ENCODE measurements at places on chromosomes 2 and 18.
A peak's percentile ranks its signal among the peaks of the same experiment; 100 is the strongest.

DNA sequence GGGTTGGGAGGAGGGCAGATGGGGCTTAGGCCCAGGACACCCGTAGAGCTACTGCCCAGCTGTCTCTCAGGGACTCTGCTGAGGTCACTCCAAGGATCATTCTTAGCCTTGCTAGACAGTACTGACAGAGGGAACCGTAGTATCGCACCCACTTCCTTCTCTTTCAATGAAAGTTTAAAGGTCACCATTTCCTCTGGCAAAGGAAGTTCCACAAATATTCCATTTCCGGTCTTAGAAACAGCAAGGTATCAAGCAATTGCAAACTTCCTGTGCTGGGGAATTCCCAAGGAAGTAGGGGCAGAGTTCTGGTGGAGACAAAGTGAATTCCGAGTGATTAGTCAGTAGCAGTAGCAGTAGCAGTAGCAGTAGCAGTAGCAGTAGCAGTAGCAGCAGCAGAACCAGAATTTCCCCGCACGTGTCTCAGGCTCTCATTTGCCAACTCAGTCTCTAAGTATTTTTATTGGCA lies 24.7 kb downstream of the IL1B start:
- no peak for DNase-seq

DNA sequence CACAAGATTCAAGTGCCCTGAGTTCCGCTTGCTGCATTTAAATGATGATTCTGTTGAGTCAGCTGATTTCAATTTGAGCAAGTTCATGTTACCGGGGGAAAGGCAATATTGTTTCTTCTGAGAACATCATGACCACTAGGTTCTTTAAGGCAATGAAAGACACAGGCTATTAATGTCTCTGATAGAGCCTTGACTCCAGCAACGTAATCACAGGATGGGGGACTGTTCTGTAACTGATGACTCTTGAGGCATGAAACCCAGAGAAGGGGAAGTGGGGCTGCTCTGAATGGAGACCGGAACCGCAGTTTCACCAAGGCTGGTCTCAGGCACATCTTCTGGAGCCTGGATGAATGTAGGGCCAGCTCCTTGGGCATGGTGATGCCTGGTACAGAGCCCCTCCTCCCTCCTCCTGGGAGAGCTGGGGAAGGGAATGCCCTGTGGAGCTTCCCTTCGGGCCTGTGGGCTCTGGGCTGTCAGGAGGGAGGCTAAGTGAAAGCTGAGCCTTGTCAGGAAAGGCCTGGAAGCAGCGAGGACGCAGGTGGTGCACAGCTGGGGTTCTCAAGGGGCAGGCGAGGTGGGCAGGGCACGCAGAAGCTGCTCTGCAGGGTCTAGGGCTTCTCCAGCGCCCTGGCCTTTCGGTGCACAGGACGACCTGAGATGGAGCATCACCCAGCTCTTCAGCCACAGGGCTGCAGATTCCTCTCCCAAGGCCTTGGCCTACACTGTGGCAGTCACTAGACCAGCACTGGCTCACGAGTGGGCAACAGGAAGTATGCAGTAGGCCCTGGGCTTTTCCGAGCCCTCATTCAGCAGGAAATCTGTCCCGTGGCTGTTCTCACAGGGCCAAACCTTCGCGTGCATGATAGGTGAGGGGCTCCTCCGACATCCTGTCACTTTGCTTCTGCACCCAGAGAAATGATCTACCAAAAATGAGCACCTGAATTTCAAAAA lies 36.6 kb upstream of the PRLH start:
- DNase-seq, result no peak

DNA sequence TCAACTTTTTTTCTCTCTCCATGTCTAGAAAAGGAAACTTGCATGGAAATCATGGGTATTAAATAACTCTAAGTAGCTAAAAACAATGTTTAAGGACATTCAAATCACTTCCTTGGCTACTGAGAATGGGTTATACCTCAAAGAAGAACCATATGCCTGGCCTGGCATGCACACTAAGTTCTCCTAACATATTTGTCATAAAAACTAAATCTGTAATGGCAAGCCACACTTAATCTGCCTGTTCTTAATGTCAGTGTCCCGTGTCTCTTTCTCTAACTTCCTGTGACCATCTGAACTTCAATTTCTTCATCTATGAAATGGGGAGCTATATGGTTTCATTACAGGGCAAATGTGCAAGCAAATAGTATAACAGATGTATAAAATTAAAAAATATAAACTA lies 11.1 kb downstream of the PDE1A start:
- DNase-seq, result no peak

DNA sequence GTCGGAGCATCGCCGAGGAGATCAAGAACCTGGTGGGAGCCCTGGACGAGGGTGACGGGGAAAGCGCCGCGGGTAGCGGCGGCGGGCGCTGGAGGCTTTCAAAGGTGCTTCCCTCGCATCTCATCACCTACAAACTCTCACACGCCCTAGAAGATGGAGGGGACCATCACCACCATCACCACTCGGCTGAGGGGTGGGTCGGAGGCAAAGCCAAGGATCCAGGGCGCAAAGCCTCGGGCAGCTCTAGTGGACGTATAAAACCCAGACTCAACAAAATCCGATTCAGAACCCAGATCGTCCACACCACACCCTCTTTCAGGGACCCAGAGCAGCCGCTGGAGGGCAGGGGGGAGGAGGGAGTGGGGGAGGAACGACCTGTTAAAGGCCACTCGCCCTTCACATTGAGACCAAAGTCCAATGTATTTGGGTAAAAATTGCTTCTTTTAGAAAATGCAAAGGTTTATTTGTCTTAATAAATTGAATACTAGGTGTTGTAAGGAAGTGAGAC lies 1.5 kb downstream of the SOWAHC start:
- DNase-seq, result no peak

DNA sequence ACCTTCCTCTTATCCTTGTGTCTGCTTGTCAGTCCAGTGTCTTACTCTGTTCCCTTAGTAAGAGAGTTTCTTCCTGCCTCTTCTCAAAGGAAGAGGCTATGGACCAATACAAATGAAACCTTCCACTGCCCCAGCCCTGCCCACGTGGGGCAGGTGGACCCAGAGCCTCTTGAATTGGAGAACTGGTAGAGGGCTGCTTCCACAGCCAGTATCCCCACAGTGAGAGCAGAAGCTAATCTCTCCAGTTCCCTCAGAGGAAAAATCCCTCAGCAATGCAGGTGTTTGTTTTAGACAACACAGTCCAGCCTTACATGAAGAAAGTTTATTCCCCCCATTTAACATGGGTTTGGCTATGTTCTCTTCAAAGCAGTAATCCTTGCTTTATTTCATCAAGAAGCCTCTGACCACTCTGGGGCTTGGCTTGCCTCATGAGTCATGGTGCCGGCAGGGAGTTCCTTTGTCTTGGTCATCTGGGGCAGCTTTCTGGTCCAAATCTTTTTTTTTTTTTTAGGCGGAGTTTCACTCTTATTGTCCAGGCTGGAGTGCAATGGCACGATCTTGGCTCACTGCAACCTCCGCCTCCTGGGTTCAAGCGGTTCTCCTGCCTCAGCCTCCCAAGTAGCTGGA lies 6.5 kb upstream of the CYBRD1 start:
- DNase-seq, result no peak

DNA sequence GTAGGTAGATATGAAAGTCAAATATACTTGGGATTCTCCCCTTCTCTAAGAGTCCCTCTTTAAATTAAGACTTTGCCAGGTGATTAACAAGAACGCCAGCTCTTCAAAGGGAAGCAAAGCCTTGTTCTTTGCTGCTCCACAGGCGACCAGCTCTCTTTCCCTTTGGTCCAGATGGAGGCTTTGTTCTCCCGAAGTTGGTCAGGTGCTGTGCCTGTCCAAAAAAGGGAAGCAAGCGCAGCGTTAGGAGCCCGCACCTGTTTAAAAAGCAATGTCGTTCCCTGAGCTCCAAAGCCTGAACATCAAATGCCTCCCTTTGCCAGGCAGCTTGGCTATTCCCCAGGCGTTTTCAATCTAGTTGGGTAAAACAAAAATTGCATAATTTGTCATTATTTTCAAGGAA lies 1913.1 kb upstream of the PIK3C3 start:
- no peak for DNase-seq

- DNase-seq, result no peak
Measured at GRCh38 chr2:28294451-28294850, 98.2 kb upstream of the FOSL2 start.

DNA sequence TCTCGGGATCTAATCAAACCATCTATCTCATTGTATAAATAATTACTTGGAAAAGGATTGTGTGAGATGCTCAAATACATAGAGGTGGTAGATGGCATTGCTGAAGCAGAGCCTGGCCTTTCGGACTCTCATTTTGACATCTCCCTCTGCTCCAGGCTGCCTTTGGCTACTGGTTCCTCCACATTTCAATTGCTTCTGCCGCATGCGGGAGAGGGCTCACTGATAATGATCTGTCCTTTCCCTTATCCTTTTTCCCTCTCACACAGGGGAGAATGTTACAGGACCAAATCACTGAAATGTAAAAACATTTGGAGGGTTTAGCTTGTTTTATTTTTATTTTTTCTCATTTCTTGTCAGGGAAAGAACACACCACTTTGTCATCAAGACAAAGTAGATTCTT lies 380.6 kb upstream of the UBE2E3 start:
- DNase-seq, result no peak

GRCh38 chr2:15868186-15868585 lies 72.2 kb upstream of the MYCN start:
- no peak for DNase-seq

- no peak for DNase-seq
Measured at GRCh38 chr2:233228376-233228775, 23.1 kb upstream of the ATG16L1 start.

GRCh38 chr18:2903006-2903405 lies 56.2 kb downstream of the EMILIN2 start:
- DNase-seq, result no peak

- DNase-seq, result no peak
Measured at GRCh38 chr2:236711440-236711839, 141.8 kb downstream of the ACKR3 start.

- no peak for DNase-seq
Measured at GRCh38 chr2:112757265-112757664, 7.1 kb downstream of the CKAP2L start.

GRCh38 chr2:200430017-200430416 lies 79.9 kb downstream of the KCTD18 start:
- no peak for DNase-seq

- DNase-seq, result no peak
Measured at GRCh38 chr2:20600756-20601325, 50.1 kb downstream of the HS1BP3 start.

DNA sequence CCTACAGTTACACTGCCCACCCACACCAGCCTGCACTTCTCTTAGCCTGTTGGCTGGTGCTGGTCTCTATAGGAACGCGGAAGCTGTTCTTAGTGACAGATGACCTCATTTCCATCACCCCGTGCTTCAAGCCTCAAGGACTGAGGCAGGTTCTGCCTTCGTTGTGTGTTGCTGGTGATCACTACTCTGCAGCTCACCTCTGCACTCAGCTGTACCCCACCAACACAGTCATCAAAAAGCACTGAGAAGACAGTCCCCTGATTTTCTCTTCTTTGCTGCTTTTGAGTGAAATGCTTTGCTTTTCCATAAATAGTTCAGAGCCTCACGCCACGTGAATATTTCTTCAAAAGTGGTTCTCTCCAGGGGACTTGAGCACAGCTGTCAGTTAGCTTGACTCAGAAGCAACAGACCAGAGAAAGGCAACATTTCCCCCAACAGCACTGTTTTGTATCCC lies 225.7 kb upstream of the CCDC150 start:
- DNase-seq, result no peak

DNA sequence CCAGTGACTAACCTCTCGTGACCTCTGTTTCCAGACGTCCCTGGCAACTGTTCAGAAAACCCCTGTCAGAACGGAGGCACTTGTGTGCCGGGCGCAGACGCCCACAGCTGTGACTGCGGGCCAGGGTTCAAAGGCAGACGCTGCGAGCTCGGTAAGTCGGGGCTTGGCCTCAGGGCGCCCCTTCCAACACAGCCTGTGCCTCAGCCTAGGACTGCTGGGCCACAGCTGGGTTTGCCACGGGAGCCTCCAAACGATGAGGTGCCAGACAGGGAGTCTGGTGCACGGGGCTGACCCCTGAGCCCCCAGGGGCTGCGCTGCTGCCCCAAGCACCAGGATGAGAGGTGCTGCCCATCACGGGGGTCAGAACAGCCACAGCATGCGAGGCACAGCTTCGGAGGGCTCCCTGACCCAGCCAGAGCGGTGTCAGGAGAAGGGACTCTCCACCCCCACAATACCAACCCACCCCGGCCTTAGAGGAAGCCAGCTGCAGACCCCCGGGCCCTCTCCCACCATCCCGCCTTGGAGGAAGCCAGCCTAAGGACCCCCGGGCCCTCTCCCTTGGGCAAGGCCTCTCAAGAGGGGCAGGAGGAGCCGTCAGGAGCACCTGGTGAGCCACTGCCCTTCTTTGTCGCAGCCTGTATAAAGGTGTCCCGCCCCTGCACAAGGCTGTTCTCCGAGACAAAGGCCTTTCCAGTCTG lies 20.3 kb downstream of the MTERF4 start:
- no peak for DNase-seq

GRCh38 chr18:32298171-32298667 lies 108.4 kb downstream of the MEP1B start:
- no peak for DNase-seq

DNA sequence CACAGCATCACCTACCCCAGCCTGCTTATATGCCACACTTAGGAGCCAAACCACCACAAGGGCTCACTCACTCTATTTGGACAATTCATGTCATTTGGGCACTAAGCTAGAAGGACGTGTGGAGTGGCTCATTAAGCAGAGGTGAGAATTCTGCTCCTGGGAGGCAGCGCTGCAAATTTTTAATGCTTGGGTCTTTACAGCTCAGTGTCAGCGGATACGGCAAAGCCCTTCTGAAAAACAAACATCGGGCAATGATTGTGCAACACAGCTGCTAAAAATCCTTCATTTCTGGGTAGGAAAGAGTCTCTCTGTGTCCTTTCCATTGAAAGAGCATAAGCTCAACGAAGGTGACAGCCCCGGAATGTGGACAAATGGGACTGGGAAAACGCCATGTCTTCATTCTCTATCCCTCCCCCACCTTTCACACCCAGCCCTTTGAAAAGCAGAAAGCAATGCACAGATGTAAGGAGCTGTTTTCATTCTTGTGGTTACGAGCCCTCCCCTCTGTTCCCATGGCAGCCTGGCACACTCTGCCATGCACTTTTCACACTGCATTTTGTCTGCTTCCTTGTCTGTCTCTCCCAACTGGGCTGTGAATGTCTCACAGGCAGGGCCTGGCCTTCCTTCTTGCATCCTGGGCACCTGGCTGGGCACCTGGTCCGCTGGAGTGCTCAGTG lies 16.0 kb downstream of the TMEM177 start:
- peak; percentile 55 for DNase-seq

DNA sequence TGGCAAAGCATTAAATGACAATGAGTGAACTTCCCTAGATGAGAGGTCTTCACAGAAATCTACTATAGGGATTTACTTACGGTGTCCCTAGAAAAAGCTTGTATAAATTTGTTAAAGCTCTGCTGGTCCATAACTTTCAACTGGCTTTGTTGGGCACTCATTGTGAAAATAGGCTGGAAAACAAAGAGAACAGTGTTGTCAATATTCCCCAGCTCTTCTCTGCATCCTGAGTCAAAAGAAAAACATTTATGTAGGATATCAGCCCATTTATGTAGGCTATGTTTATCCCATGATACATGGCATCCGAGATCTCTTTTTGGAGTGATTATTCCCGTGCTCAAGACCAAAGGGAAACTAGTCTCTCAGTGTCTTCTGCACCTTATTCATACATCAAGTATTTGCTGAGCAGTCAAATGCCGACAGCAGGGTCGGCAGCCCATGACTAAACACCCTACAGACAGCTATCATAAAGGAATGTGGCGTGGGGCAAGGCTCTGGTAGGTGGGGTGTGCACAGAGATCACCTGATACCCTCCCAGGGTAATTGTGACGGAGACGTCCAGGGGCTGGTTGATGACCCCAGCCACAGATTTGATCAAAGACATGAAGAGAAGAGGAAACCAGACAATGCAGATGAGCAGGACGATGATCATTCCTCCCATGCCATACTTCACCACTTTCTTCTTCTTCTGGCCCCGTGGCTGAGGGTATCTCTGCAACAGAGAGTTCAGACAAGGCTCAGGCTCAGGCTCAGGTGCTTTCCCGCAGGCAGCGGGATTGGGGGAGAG lies 155.9 kb downstream of the NAPG start:
- DNase-seq, result no peak
